ENCODE measurements at places on chromosomes 1 and 21. TPM values are rescaled to one million over a fixed set of nuclear protein-coding genes. Genes with fewer than 3 reads are reported as not detected.

The AIRE gene
- polyA plus RNA-seq = not detected

The DHRS3 gene
- polyA plus RNA-seq = 107 TPM

The CFHR3 gene
- not detected for polyA plus RNA-seq

The MYBPHL gene
- 6.1 TPM for polyA plus RNA-seq

The PTPRF gene
- 167 TPM for polyA plus RNA-seq

The C1orf141 gene
- not detected for polyA plus RNA-seq

The CA6 gene
- not detected for polyA plus RNA-seq

DNA sequence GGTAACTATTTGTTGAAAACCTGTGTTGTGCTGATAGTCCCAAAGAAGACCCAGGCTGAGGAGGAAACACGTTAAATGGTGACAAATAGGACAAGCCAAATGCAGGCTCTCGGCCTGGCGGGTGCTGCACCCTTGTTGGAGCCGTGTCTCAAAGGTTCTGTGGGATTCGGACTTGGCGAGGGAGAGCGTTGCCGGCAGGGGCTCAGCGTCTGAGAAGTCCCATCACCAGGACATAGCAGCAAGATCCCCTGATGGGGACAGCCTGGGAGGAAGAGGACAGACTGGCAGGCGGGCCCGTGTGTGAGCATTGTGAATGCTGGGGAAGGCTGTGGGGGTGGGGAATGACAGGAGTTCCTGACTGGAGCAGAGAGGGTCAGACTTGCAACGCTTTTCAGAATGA is 142.5 kb downstream of the PGBD5 start:
- DNase-seq = no peak

- no peak for DNase-seq
Measured at GRCh38 chr1:38073534-38074301, 27.1 kb upstream of the POU3F1 start.

DNA sequence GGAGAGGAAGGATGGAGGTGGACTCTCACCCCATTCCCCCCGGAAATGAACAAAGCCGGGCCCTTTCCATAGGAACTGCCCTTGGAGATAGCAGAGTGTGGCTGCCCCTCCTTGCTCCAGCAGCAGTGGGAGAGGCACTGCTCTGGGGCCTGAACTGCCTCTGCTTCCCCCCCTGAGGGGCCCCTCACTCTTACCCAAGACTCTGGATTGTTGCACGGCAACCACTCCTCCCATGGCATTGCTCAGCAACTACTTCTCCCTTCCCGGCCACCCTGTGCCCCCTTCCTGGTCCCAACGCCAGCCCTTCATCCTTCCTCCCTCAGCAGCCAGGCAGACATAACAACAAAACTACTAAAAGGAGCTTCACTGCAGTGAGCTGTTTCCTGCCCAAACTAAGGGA is 3.0 kb upstream of the ACKR1 start:
- DNase-seq = no peak

GRCh38 chr1:220344745-220345144 is 72.5 kb upstream of the RAB3GAP2 start:
- no peak for DNase-seq

GRCh38 chr1:151326619-151327222 is 495 bp downstream of the PI4KB start:
- no peak for DNase-seq

DNA sequence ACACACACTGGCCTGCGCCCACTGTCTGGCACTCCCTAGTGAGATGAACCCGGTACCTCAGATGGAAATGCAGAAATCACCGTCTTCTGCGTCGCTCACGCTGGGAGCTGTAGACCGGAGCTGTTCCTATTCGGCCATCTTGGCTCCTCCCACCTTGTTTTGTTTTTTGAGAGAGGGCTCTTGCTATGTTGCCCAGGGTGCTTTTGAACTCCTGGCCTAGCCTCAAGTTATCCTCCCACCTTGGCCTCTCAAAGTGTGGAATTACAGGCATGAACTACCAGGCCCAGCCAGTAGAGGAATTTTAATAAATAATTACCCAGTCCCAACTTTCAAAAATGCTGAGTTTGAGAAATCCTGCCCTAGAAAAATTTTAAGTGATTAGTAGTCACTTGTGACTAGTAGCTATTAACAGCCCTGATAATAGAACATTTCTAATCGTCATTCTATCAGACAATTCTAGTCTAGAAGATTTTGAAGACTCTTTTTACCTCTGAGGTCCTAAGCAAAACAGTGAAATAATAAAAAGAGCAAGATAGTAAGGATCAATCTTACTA is 30.9 kb upstream of the SLC35D1 start:
- DNase-seq = no peak

GRCh38 chr1:25116832-25117231 is 115.5 kb downstream of the SYF2 start:
- DNase-seq = no peak

- DNase-seq = no peak
Measured at GRCh38 chr1:64038119-64038518, 165.3 kb upstream of the UBE2U start.

DNA sequence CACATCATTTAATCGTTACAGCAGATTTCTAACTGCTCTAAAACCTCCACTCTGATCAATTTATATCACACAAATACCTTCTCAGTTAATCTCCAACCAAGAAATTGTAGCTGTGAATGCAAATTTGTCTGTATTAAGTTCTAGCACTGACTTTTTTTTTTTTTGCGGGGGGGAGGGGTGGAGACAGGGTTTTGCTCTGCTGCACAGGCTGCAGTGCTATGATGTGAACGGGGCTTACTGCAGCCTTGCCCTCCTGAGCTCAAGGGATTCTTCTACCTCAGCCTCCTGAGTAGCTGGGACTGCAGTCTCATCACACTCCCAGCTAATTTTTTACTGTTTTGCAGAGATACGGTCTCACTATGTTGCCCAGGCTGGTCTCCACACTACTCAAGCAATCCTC is 163.6 kb downstream of the RERE start:
- DNase-seq = no peak
